Endodermal cell (in vitro differentiated cells): ENCODE measurements at places on chromosomes 4 and X. TPM values are rescaled to one million over a fixed set of nuclear protein-coding genes. Genes with fewer than 3 reads are reported as not detected.

The SLC6A14 gene
- not detected in 3 replicates for total RNA-seq

The PLAC1 gene
- total RNA-seq = not detected in 3 replicates

The SMR3B gene
- total RNA-seq = not detected in 2 replicates

The PLRG1 gene
- total RNA-seq = 132 to 278 TPM (median 149 TPM) in 3 replicates

The TMEM156 gene
- total RNA-seq = not detected in 3 replicates

The PNPLA4 gene
- 23.5 and 24.4 TPM in 2 replicates for total RNA-seq

The MAGEB17 gene
- total RNA-seq = 0.44 TPM in 1 of 2 replicates, not detected in the other

GRCh38 chr4:150543042-150543441 lies 38.9 kb upstream of the MAB21L2 start:
- H3K4me1 ChIP-seq = peaks cover 6% of the 10 kb centered on the region
- no peak overlapping the region for H3K4me3 ChIP-seq
- H3K27ac ChIP-seq = no peak overlapping the region
- DNase-seq = no peak

- H3K27me3 ChIP-seq = no peaks in the 10 kb centered on the region
- no peaks in the 10 kb centered on the region for H3K36me3 ChIP-seq
- no peaks in the 10 kb centered on the region for H3K4me1 ChIP-seq
- DNase-seq = no peak
- no peak overlapping the region for H3K27ac ChIP-seq
These were observed 31.4 kb downstream of the VSIG4 start for GRCh38 chrX:66008328-66008970.

DNA sequence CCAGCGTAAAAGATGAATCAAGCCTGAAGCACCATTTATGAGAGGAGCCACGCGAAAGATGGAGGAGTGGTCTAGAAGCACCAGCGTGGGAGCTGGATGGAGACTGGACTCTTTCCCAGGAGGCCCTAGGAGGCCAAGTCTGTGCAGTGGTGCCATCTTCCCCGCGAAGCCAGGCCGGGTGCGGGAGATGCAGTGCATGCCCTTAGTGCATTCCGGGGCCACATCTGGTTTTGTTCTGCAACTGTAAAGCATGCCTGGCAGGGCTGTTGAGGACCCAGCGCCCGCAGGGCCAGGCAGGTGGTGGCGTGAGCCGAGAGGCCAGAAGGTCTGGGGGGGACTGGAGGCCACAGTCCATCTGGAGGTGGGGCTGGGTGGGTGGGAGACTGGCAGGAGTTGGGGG lies 78.6 kb upstream of the ADRA2C start:
- no peak overlapping the region for H3K27ac ChIP-seq
- no peaks in the 10 kb centered on the region for H3K27me3 ChIP-seq
- no peaks in the 10 kb centered on the region for H3K36me3 ChIP-seq

- no peaks in the 10 kb centered on the region for H3K4me1 ChIP-seq
- no peak for DNase-seq
- H3K27ac ChIP-seq = peak overlapping the region; percentile 44
- H3K36me3 ChIP-seq = no peaks in the 10 kb centered on the region
These were observed 96.8 kb downstream of the NSUN7 start for GRCh38 chr4:40846532-40846931.

DNA sequence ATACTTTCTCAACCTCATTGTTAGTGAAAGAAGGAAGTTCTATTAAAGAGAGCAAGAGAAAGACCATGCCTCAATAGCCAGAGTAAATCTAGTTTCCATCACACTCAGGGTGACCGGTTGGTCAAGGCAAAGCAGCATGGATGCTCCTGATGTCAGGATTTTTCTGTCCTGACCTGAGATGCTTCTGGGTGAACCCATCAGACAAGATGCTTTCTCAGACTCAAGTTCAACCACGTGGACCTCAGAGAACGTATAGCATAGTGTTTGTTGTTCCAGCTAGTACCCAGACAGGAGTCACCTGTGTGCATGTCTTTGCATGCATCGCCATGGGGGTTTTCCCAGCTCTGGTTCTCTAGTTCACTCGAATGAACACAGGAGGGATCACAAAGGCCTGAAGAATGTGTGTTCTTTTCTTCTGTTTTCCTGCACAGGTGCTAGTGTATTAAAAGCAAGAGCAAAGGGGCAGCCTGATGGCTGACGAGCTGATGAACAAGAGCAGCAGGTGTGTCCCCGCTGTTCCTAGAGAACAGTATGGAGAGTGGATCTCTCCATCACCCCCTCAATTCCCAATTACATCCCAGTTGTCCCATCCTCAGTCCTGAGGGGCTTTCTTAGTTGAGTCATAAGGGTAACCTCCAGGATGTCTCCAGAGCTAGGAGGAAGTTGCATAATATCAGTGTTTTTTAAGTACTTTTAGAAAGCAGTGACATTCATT lies 110.5 kb upstream of the ENPP6 start:
- no peak overlapping the region for H3K27ac ChIP-seq
- DNase-seq = peak; percentile 18
- H3K27me3 ChIP-seq = no peaks in the 10 kb centered on the region
- no peaks in the 10 kb centered on the region for H3K36me3 ChIP-seq
- H3K4me1 ChIP-seq = no peaks in the 10 kb centered on the region
- no peak overlapping the region for H3K4me3 ChIP-seq

GRCh38 chrX:14356401-14356800 lies 172.9 kb upstream of the GLRA2 start:
- no peaks in the 10 kb centered on the region for H3K27me3 ChIP-seq
- DNase-seq = no peak
- H3K27ac ChIP-seq = no peak overlapping the region

- H3K27ac ChIP-seq = no peak overlapping the region
- no peaks in the 10 kb centered on the region for H3K27me3 ChIP-seq
- no peaks in the 10 kb centered on the region for H3K36me3 ChIP-seq
- no peak overlapping the region for H3K4me3 ChIP-seq
These were observed 217.8 kb downstream of the MID1IP1 start for GRCh38 chrX:39019056-39019455.

GRCh38 chr4:165971933-165972332 lies 98.9 kb downstream of the TLL1 start:
- no peak overlapping the region for H3K27ac ChIP-seq
- H3K36me3 ChIP-seq = no peaks in the 10 kb centered on the region
- H3K4me3 ChIP-seq = no peak overlapping the region
- H3K27me3 ChIP-seq = no peaks in the 10 kb centered on the region
- no peaks in the 10 kb centered on the region for H3K4me1 ChIP-seq
- DNase-seq = no peak

DNA sequence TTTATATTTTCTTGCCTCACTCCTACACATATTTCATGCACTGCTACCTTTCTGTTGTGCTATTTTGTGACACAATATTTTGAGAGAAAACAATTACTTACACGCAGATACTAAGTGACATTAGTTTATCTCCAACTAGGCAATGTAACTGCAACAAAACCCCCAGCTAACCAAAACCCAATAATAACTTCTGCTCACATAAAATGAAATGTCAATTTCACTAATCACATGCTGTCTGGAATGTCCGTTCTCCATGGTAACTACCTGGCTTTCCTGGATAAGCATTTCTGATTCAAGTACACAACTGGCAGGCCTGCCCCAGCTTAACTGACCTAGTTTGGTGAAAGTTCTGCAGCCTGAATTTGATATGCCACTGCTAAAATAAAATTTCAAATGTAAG lies 313.5 kb downstream of the TMA16 start:
- H3K4me1 ChIP-seq = no peaks in the 10 kb centered on the region
- no peaks in the 10 kb centered on the region for H3K36me3 ChIP-seq
- no peak overlapping the region for H3K27ac ChIP-seq
- DNase-seq = no peak

DNA sequence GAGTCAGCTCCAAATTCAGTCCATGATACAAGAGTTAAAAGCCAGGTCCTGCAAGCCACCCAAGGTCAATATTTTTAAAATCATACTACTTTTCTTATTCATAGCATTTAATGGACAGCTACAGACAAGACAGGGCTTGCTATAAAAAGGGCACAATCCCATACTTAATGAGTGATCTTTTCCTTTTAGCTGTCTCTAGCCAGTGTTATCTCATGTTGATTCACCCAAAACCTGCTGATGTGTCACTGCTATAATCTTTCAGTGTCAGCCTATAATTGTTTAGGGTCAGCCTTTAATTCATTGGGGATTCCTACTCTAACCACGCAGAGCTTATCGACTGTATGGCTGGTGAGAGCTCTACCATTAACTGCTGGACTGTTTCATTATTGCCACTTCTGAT lies 51.2 kb upstream of the HCCS start:
- no peaks in the 10 kb centered on the region for H3K4me1 ChIP-seq
- H3K4me3 ChIP-seq = no peak overlapping the region
- H3K36me3 ChIP-seq = no peaks in the 10 kb centered on the region
- no peaks in the 10 kb centered on the region for H3K27me3 ChIP-seq

- DNase-seq = peak; percentile 37
- no peaks in the 10 kb centered on the region for H3K27me3 ChIP-seq
- no peaks in the 10 kb centered on the region for H3K4me1 ChIP-seq
- H3K36me3 ChIP-seq = no peaks in the 10 kb centered on the region
- H3K4me3 ChIP-seq = no peak overlapping the region
- H3K27ac ChIP-seq = no peak overlapping the region
These were observed 70.4 kb upstream of the FHL1 start for GRCh38 chrX:136076942-136077341.

DNA sequence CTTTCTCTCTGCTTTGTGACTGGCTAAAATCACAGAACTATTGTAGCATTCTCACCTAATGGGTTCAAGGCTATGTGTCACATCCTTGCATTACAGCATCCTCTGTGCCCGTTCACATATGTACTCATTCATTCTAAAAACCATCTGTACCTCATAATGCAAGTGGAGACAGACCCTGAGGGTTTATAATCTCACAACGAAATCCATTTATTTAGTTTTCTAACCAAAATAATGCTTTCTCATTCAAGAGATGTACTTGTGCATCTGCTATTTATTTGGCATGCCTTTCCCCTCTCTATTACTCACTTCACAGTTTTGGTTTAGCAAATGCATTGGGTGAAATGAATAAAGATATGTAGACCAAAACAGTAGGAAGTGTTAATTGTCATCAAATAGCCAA lies 261.5 kb downstream of the DCHS2 start:
- no peaks in the 10 kb centered on the region for H3K36me3 ChIP-seq
- H3K27me3 ChIP-seq = no peaks in the 10 kb centered on the region
- H3K27ac ChIP-seq = no peak overlapping the region
- no peak overlapping the region for H3K4me3 ChIP-seq

DNA sequence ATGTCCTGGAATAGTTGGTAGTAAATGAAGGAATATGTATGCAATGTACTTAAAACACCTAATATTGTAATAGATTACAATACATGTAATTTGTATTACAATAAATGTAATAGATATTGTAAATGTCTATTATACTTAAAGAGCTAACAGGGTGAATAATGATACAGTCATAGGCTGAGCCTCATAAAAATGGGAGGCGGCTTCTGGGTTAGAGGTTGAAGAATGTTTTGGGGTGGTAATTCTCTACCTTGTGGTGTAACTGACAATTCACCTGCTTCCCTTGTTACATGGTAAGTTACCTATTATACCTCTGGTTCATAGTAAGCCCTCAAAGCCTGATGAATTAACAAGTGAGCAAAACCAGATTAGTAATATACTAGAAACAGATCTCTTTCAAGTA lies 26.0 kb downstream of the ATP8A1 start:
- H3K4me3 ChIP-seq = no peak overlapping the region
- no peak for DNase-seq
- no peak overlapping the region for H3K27ac ChIP-seq

DNA sequence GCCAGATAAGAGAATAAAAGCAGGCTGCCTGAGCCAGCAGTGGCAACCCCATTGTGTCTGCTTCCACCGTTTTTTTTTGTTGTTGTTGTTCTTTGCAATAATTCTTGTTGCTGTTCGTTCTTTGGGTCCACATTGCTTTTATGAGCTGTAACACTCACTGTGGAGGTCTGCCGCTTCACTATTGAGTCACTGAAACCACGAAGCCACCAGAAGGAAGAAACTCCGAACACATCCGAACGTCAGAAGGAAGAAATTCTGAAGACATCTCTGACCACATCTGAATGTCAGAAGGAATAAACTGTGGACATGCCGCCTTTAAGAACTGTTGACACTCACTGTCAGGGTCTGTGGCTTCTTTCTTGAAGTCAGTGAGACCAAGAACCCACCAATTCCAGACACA lies 110.5 kb downstream of the PCDH18 start:
- no peak overlapping the region for H3K4me3 ChIP-seq
- no peak for DNase-seq
- H3K27me3 ChIP-seq = no peaks in the 10 kb centered on the region
- H3K27ac ChIP-seq = no peak overlapping the region
- H3K4me1 ChIP-seq = no peaks in the 10 kb centered on the region

DNA sequence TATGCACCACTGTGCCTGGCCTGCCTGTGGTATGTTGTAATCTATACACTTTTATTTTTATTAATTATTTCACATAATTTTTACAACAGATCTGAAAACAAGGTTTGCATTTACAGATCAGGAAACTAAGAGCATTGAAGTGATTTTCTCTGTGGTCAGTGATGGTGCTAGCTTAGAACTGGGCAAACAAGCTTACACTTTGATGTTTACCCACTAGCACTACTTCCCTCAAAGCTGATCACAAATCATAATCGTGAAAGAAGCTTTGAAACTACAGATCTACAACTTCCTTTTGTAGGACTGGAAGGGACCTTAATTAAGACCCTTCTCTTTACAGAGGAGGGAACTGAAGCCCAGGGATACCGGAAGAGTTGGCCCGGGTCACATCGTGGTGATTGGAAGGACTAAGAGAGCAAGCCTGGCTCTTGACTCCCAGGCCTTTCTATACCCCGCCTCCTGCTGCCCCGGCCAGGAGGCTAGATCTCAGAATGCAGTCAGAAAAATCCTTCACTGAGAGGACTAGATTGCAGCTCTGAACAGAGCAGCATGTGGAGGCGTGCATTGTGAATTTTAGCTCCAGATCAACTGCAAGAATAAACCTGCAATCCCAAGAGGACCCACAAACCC lies 93.7 kb upstream of the ZNF827 start:
- no peak overlapping the region for H3K4me3 ChIP-seq
- no peaks in the 10 kb centered on the region for H3K27me3 ChIP-seq

GRCh38 chrX:151985531-151985930 lies 11.1 kb upstream of the GABRE start:
- DNase-seq = no peak
- no peaks in the 10 kb centered on the region for H3K4me1 ChIP-seq
- H3K36me3 ChIP-seq = no peaks in the 10 kb centered on the region
- H3K4me3 ChIP-seq = no peak overlapping the region
- no peak overlapping the region for H3K27ac ChIP-seq

GRCh38 chr4:160044693-160045092 lies 941.8 kb downstream of the RAPGEF2 start:
- DNase-seq = no peak
- H3K4me3 ChIP-seq = no peak overlapping the region
- no peaks in the 10 kb centered on the region for H3K36me3 ChIP-seq
- H3K4me1 ChIP-seq = no peaks in the 10 kb centered on the region
- H3K27ac ChIP-seq = no peak overlapping the region

DNA sequence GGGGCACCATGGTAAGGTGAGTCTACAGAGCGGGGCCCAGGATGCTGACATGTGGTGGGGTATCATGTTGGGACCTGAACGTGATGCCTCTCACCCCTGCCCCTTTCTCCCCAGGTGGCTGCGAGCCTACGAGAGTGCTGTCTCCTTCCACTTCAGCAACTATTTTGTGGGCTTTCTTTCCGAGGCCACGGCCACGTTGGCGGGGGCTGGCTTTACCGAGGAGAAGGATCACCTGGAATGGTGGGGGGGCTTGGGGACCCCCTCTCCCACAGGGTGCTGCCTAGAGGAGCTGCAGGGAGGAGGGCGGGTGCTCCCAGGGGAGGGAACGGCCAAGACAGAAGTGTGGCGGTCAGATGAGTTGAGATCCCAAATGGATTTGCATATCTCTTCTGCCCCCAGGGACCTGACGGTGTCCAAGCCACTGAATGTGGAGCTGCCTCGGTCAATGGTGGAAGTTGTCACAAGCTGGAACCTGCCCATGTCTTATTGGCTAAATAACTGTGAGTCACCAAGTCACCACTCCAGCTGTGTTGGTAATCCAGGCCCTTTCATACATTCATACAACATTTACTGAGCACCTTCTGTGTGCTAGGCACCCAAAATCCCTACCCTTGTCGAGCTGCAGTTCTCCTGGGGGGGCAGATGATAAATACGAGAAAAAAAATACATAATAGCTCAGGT lies 5.5 kb downstream of the PORCN start:
- H3K4me1 ChIP-seq = no peaks in the 10 kb centered on the region
- H3K27me3 ChIP-seq = no peaks in the 10 kb centered on the region
- H3K27ac ChIP-seq = no peak overlapping the region
